Cardiac ventricle fibroblast (primary cell): ENCODE measurements at places on chromosomes 3 and 15. TPM values are rescaled to one million over a fixed set of nuclear protein-coding genes. Genes with fewer than 3 reads are reported as not detected.

The ISL2 gene
- total RNA-seq, result 0.37 TPM in 1 of 2 replicates, not detected in the other

The GREM1 gene
- total RNA-seq, result 0.06 and 0.10 TPM in 2 replicates

The SUCNR1 gene
- not detected in 2 replicates for total RNA-seq

The TMED3 gene
- 126 TPM in 2 replicates for total RNA-seq

The PCOLCE2 gene
- 65.1 and 68.1 TPM in 2 replicates for total RNA-seq

The ZNF445 gene
- total RNA-seq, result 5.9 and 6.4 TPM in 2 replicates

The ZNF501 gene
- 3.8 and 4.6 TPM in 2 replicates for total RNA-seq

The PLCD1 gene
- 26.6 and 33.5 TPM in 2 replicates for total RNA-seq

The HYAL1 gene
- 2.7 and 7.4 TPM in 2 replicates for total RNA-seq

The CX3CR1 gene
- not detected in 2 replicates for total RNA-seq

The MITF gene
- 3.0 and 6.0 TPM in 2 replicates for total RNA-seq

The EOMES gene
- not detected in 2 replicates for total RNA-seq

The GOLGA6A gene
- not detected in 2 replicates for total RNA-seq

The HACD3 gene
- 46.1 and 47.7 TPM in 2 replicates for total RNA-seq

The SLC22A14 gene
- not detected in 2 replicates for total RNA-seq

The NDUFB4 gene
- total RNA-seq, result 80.4 and 102 TPM in 2 replicates

The ACVR2B gene
- 1.5 and 1.7 TPM in 2 replicates for total RNA-seq

The RBP2 gene
- not detected in 2 replicates for total RNA-seq

The DAPK2 gene
- total RNA-seq, result 6.4 and 6.9 TPM in 2 replicates

The LRTM1 gene
- total RNA-seq, result not detected in 2 replicates
